ENCODE measurements at places on chromosomes 7 and 10. TPM values are rescaled to one million over a fixed set of nuclear protein-coding genes. Genes with fewer than 3 reads are reported as not detected.

GRCh38 chr10:71852355-71852937, 1.4 kb upstream of the PSAP start:
- DNase-seq = no peak

DNA sequence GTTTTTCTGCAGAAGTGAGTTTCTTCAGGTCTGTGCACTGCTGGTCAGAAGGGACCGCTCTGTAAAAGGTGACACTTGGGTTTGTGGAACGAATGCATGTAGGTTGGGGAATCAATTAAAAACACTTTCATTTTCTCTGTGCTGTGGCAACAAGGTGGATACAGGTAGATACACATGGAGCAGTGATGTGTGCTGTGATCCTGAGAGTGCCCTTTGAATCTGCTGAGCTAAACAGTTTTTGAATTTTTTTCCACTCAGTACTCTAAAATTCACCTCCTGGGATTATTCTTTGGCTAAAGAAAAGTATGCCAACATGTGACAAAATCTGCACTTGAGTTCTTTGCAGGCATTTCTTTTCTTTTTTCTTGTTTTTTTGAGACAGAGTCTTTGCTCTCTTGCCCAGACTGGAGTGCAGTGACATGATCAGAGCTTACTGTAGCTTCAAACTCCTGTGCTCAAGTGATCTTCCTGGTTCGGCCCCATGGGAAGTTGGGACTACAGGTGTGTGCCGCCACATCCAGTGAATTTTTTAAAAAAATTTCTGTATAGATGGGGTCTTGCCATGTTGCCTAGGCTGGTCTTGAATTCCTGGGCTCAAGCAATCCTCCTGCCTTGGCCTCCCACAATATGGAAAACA, 338.9 kb downstream of the EXOC4 start:
- no peak for DNase-seq

GRCh38 chr10:100065084-100065660, 16.5 kb downstream of the CPN1 start:
- DNase-seq = peak; percentile 7

DNA sequence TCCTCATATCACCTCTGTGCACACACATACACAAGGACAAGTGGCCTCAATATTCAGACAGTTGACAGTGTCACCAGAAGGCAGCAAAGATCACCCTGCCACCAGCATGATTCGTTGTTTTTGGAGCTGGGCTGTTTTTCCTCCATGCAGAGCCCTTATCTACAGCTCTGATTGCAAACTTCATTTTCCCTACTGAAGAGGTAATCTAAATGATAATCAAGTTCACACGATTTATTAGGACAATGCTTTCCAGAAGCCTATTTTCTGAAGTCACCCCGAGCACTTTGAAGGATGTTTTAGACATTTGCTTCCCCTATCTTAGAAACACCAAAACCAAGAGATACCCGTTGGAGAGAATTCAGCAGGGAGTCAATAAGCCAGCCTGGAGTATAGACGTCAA, 46.0 kb upstream of the ADAM12 start:
- DNase-seq = no peak

FAM149B1 gene
- total RNA-seq = 43.3 TPM

MET gene
- 7.0 TPM for total RNA-seq

SERPINE1 gene
- not detected for total RNA-seq
